NCI-H2107 (cell line): ENCODE measurements at places on chromosomes 1 and 21.

- DNase-seq, result no peak
These were observed 11.8 kb downstream of the CD101 start for GRCh38 chr1:117013309-117013858.

DNA sequence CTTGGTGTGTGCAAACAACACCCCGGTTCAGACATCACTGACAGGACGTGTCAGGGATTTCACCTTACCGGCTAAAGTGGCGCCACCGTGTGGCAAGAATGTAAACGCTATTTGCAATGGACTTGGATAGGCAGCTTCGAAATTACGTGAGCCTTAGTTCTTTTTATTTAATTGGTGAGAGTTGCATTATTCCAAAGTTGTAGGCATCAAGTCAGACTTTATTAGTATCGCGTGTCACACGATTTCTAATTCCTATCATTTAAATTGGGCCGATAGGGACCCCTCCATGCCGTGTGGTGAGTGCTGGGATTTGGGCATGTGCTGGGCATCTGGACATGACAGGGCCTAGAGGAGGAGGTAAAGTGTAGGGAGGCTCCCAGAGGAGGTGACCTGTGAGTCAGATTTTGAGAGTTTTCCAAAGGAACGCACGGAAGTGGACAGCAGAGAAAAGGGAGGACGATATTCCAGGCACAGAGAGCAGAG, 14.5 kb upstream of the CPT2 start:
- peak; percentile 72 for DNase-seq

- DNase-seq, result no peak
These were observed 8.1 kb downstream of the CYP4X1 start for GRCh38 chr1:47031585-47031984.

DNA sequence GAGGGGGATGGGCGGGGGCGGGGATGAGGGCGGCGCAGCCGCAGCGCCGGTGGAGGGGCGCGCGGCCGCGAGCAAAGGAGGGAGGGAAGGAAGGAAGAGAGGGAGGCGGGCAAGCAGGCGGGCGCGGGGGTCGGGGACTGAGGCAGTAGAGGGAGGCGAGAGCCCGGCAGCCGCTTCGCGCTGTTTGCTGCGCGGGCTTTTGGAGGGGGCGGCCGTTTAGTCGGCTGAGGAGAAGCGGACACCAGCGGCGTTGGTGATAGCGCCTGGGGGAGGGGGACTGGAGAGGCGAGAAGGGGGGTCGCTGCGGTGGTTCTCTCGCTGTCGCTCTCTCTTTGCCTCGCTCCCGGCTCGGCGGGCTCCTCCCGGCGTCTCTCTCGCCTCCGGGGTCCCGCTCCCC, at the start of gene HS2ST1:
HS2ST1 (plus strand) TSS at position 35 of the 397 bp plus-strand sequence.
- no peak for DNase-seq

- no peak for DNase-seq
These were observed 719 bp downstream of the SOD1 start for GRCh38 chr21:31660259-31660565.

- DNase-seq, result no peak
These were observed 73.9 kb upstream of the RRP15 start for GRCh38 chr1:218211241-218211640.

- DNase-seq, result no peak
These were observed 891 bp downstream of the RPS6KA1 start for GRCh38 chr1:26530410-26530894.

DNA sequence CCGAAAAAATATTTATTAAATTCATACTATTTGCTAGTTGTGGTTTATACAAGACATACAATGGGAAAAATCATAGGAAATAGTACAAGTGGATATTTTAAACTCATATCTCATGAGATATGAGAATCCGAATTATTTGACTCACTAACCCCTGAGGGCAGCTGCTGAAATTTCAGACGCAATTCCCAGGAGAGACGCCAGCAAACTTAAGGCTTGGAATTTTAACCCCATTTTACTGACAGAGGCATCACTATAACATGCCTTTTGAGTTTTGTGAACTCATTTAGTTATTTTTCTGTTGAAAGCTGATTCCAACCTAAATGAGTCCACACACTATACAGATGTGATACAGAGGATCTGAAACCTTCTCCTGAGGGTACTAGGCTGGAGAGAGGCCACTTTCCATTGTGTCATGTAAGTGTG, 5.9 kb upstream of the MROH9 start:
- DNase-seq, result no peak

- no peak for DNase-seq
These were observed 788 bp downstream of the ISG15 start for GRCh38 chr1:1013922-1014648.

GRCh38 chr1:112998592-112999235, 42.7 kb upstream of the SLC16A1 start:
- DNase-seq, result no peak

DNA sequence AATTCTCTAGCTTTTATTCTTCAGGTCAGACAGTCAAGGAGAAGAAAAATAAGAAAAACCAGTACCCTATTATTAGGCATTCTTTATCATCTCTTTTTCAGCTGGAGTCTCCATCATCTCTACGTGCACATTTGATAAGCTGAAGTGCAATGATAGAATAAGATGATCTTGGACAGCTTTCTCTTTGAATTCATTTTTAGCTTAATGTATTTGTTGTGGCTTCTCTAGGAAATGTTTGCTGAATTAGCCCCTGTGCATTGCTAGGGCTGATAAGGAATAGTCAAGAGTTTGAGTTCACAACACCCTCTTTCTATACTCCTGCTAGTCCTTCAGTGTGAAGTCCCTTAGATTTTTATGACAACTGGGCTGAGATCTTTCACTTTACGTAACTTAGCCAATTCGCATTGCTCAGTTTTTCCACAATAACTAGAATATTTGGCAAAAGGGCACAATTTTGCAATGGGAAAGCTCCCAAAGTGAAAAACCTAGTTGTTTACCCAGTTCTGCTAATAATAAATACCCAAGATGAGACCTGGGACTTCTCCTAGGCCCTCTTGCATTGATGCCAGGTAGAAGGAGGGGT, 7.0 kb upstream of the KCNJ15 start:
- no peak for DNase-seq

DNA sequence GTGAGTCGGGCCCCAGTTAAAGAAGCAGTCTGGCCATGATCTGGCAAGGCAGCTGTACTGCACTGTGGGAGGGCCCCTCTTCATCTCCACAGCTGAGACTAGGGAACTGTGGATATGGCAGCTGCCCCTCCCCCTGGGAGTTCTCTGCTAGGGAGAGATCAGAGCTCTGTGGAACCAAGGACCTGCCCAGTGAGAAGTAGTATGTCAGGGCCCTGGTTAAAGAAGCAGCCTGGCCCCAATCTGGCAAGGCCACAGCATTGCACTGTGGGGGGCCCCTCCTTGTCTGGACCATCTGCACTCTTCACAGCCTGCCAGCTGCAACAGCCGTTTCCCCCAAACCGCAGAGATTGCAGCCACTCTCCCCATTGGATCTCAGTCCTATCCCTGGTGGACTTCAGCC, 208.5 kb downstream of the DNAH14 start:
- peak; percentile 41 for DNase-seq

GRCh38 chr1:40592107-40592803, 60.8 kb downstream of the ZNF684 start:
- peak; percentile 55 for DNase-seq

DNA sequence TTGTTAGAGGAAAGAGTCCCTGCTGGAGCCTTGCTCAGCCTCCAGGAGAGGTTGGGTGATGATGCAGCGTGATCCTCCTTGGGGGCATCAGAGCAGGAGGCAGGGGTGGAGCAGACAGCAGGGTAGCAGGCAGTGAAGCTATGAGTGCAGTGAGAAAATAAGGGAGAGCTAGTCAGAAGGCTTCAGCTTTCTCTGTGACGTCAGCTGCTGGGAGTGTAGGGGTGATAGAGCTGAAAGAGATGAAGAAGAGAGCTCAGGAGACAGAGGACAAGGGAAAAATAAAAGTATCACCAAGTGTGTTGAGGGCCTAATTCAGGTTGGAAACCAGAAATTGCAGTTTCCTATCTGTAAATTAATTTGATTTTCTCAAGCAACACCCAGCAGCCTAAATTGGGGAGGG, 2.2 kb upstream of the ADAM30 start:
- no peak for DNase-seq

- DNase-seq, result no peak
These were observed 4.8 kb downstream of the MX2 start for GRCh38 chr21:41366522-41367151.

GRCh38 chr1:113990530-113990929, 11.3 kb downstream of the OLFML3 start:
- DNase-seq, result no peak

DNA sequence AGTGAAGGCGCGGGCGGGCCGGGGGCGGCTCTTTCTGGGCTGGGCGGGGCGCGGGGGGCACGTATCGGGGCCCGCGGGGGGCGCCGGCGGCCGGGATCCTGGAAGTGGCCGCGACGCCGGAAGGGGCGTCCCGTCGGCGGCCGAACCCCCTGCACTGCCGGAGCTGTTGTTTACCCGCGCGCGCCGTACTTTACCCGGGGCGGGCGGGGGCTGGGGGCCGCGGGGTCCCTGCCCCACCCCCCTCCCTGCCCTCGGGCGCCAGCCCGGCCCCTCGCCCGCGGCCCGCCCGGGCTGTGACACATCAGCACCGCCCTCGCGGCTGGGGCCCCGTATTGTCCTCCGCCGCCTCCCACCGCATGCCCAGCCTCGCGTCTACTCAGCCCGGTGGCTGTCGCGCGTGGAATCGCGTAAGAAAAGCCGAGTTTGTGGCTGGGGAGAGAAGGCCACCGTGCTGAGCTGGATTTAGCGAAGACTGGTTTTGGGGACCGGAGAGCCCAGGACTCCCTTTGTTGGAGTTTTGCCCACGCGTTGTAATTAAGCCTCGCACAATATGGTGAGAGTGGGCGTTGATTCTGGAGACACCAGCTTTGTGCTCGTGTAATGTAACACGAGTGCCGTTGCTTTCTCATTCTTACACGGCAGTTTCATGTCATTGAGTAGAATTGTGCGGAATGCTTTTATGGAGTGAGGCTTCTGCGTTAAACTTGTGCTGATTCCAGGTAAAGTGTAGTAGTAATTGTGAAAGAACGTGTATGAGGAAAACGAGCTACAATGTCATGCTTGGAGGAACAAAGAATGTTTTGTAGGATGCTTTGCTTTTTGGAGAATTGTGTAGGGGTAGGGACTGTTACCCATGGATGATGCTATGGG, 559 bp downstream of the BACH1 start:
- peak; percentile 39 for DNase-seq

- no peak for DNase-seq
These were observed 4.0 kb downstream of the HYI start for GRCh38 chr1:43449708-43450069.

DNA sequence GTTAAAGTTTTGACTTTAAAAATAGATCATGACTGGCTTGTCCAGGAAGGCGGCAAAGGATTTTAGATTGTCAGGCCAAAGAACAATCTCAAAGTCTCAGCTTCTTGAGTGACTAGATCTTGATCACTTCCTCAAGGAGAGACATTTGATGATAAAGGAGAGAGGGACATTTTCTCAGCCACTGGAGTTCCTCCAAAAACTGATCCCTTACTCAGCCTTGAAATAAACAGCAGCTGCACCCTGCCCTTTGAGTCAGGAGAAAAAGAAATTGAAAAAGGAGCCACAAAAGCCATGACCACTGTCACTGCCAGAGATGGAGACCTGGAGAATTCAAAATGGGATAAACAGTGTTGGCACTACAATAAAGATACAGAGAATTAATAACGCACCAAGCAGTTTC, 288.4 kb upstream of the PRMT6 start:
- DNase-seq, result no peak

DNA sequence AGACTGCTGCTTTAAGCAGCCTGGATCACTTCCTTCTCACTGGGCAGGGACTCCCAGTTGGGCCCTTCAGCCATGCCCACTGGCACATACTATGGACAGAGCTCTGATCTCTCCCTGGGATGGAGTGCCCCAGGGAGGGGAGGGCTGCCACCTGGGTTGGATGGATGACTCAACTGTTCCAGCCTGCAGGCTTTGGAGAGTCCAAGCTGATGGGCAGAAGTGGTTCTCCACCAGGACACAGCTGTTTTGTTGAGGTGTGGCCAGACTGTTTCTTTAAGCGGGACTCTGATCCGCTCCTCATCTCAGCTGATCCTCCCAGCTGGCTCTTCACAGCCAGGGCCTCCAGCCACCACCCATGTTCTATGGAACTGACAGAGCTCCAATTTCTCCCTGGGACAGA, 166.9 kb downstream of the MAGI3 start:
- DNase-seq, result no peak

GRCh38 chr1:229552732-229553131, 5.8 kb downstream of the ABCB10 start:
- no peak for DNase-seq

GRCh38 chr1:50667272-50667671, 244.0 kb upstream of the DMRTA2 start:
- no peak for DNase-seq

GRCh38 chr1:53244141-53244540, 5.8 kb upstream of the MAGOH start:
- DNase-seq, result no peak

DNA sequence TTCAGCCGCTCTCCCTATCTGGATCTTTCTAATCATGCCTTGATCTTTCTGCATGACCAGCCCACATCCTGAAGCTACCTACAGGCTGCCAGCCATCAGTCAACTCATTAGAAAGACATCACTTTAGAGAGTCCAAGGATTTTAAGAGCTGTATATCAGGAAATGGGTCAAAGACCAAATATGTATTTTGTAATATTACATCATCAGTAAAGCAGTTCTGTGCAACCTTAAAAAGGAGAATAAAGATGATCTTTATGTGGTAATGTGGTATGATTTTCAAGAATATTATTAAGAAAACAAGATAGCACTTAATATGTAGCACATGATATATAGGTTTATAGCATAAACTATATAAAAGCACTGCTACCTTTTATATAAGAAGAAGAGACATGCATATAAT, 47.6 kb downstream of the SLC30A7 start:
- DNase-seq, result no peak
